Muscle of arm (tissue), 14 donors: ENCODE measurements at places on chromosomes 7 and 10.

DNA sequence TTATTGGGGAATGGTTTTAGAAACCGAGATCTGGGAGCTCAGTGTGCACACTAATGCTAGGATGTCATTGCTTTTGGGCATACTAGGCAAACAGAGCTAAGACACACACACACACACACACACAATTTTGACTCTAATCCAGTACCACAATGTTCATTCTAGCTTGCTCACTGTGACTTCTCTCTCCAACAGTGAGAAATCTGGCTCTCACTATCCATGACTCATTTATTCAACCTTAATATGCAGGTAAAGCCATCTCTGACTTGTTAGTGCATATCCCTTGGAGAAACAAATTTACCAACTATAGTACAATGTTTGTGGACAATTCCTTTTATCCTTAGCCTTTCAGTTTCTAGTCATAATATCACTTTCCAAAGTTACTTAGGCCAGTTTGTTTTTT is 5.9 kb upstream of the BMS1 start:
- DNase-seq, result no peak

GRCh38 chr10:35762311-35763030 is 120.4 kb upstream of the FZD8 start:
- DNase-seq, result no peak

GRCh38 chr7:90236721-90237289 is 8.2 kb upstream of the CFAP69 start:
- peak; percentile 35 for DNase-seq

GRCh38 chr7:51290702-51291540 is 25.7 kb downstream of the COBL start:
- DNase-seq, result no peak

DNA sequence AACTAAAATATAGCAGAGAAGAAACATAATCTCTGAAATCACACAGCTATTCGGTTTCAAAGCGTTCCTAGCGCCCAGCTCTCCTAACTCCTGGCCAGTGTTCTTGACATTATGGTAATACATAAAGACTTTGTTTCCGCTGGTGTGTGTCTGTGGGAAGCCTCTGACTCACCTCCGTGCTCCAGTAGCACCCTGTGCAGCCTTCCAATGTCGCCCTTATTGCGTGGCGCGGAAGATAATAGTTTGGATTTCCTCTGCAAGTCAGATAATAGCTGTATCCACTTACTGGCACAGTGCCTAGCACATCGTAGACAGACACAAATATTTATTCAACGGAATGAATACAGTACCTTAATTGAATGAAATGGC is 570 bp downstream of the BMS1 start:
- no peak for DNase-seq

DNA sequence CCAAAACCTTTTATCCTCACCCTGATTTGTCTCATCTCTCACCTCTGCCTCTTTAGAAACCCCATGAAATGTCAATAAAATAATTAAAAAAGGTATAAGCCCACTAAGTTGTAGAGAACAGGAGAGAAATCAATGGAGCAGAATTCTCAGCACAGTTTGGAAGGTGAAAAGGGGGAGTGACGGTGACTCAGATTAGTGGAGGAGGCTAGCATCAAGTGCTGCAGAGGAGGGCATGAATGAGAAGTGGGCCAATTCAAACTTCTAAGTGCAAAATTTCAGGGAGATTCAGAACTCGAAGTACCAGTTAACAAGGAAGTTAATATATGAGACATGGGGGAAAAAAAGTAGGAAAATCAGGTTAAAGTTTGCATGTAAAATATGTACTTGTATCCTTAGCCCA is 34.9 kb upstream of the ETV1 start:
- DNase-seq, result no peak

DNA sequence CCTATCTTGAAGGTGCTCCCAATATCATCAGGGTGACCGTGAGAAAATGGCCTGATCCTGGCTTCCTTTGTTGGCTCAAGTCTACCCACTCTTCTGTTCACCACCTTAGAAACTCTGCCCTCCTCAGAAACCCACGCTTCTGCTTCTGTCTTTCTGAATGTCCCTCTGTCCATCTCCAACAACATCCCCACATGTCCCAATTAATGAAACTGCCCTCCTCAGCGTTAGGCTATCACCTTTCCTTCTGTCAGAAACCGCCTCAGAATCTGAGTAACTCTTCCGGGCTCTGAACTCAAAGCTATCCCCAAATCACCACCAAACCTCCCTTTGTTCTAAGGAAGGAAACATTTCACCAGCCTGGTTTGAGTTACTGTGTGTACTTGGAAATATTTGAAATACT is 315.8 kb upstream of the ZNF32 start:
- no peak for DNase-seq

DNA sequence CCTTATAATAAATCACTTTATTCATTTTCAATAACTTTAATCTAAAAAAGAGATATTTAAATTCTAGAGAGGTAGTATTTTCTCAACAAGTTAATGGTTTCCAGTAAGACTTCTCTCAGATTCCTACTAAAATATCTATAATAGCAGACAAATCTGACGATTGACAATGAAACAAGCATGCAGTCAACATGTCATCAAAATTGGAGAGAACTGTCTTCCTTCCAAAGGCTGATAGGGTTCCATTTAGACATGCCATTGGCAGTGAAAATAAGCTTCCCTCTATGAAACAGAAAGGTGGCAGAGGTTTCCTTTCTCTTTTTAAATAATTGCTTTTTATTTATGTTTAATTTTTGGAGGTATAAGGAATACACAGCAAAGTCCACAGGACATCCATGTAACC is 217.1 kb downstream of the POM121L12 start:
- DNase-seq, result no peak

GRCh38 chr7:70416347-70416985 is 715.5 kb upstream of the GALNT17 start:
- DNase-seq, result no peak

- DNase-seq, result no peak
Measured at GRCh38 chr7:77561352-77561751, 24.3 kb downstream of the PTPN12 start.

GRCh38 chr10:45557275-45557905 is 115.2 kb downstream of the ZFAND4 start:
- no peak for DNase-seq

DNA sequence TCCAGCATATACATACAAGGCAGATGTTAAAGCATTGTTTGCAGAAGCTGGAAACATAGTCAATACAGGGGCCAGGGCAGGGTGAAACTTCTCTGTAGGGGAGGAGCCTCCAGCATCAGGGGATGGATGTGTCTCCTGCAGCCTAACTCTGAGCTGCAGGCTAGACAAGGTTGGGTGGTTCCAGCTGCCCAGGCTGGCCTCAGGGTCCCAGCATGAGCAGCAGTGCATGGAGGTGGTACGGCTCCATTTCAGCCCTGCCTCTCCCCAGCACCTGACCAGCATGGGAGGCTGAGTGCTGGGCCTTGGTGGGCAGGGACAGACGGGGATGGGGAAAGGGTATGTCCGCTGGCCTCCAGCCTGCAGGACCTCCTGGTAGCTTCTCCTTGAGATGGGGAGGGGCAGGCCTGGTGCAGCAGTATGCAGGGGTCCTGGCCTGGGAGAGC is 7.4 kb upstream of the TBRG4 start:
- DNase-seq, result no peak

DNA sequence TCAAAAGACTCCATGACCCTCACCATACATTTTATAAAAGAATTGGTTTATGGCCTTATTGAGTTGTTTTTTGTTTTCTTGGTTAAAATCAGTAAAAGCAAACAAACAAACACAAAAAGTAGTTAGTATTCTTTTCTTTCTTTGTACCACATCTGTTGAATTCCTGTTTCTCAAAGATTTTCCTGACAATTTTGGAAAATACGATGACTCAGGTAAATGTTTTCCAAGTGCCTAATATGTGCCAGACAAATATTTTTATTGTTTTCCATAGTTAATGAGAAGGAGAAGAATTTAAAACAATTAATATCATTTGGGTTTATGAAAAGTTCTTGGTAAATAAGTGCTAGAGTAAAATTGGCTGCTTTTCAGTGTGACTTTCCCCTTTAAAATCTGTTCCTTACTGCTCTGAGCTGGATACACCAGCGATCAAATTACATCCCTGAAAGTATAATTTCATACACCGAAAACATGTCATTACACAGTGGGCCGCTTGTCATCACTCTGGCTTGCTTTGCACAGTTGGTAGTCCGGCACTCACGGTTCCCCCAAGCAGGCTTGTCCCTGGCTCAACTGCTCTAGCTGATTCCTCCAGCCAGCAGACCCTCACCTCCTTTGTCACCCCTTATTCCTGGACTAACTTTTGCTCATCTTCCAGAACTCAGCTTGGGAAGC is 80.5 kb downstream of the TBXAS1 start:
- DNase-seq, result no peak

DNA sequence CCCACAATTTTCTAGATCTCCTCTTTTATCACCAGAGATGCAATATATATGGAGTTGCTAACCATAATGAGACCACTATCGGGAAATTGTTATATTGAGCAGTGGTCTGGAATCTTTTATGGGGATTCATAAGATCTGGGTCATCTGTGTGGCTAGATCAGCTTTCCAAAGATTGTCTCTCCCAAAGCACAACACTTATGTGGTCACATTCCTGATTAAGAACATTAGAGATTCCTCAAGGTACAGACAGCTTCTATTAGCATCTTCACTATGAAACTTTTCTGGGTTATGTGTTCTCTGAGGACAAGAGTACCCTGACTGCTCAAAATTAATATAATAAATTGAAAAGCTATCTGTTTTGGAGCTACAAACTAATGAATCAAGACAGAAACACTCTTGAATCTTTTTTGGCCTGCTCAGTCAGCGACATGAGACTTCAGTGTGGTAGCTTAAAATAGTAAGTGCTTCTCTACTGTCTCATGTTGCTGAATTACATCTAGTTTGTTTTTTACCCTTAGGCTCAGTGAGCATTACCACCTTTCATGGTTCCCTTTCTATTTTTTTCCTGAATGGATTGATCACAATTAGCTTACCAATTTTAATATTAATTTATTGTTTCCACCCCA is 42.6 kb upstream of the STRIP2 start:
- no peak for DNase-seq

GRCh38 chr7:131370523-131370968 is 42.9 kb downstream of the MKLN1 start:
- no peak for DNase-seq

DNA sequence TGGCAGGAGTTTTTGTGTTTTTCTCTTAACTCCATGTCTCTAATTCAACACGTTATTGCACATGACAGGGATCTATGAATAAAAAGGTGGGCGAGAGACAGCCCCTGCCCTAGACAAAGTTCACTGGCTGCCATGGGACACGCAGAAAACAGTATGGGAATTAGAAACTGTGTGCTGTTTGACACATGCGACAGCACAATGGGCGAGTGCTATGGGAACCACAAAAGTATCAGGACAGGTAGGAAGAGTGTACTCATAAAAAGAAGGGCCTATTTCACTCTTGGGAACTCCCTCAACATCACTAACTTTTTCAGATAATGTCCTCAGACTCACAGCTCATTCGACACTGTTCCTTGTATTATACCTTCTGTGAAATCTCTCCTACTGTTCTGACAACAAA is 45.7 kb downstream of the MINDY3 start:
- DNase-seq, result no peak

DNA sequence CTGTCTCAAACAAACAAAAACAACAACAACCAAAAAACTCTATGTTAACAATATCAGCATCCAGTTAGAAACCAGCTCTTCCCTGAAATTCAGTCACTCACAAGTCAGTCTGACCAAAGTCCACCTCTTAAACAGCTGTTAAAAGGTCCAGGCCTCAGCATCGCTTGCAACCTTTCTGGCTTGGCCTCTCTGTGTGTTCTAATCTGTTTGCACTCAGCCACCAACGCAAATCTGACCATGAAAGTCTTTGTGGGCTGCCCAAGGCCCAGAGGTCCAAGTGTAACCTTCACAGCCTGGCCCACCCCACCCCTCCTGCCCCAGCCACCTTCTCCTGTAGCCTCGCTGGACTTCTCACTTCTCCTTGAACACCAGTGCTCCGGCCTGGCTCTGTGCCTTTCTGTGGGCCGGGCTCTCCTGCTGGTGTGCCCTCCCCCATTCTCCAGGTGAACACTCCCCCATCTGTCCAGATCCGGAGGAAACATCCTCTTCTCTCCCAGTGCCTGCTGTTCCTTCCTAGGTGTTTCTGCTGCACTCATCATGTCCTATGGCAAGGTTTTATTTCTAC is 72.2 kb upstream of the EFCAB10 start:
- no peak for DNase-seq

DNA sequence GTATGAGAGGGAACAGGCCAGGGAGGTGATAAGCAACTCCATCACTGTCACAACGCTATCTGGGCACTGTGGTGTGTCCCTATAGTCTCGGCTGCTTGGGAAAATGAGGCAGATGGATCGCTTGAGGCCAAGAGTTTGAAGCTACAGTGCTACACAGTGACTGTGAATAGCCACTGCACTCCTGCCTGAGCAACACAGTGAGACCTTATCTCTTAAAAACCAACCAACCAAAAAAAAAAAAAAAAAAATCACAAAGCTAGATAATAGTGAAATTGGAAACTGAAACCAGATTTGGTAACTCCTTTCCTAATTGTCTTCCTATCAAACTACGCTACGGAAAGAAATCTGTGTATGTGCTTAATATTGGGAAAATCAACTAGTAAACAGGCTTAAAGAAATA is 14.1 kb downstream of the MICU1 start:
- no peak for DNase-seq

- DNase-seq, result no peak
Measured at GRCh38 chr10:112330162-112330561, 43.8 kb upstream of the ACSL5 start.

DNA sequence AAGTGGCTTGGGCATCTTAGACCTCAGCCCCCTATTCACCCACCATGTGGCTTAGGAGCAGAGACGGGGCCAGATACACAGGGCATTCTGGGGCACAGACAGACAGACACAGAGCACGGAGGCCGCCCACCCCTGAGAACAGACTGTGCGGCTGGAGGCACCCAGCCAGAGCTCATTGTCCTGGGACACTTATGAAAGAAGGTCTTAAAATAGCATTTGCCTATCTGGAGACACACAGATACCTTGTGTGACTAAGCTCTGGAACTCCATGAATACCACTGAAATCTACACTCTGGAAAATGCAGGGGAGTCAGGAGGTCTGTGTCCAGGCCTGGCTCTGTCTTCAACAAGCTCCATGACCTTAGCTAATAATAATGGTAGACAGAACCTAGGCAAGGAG is 41.4 kb upstream of the ADO start:
- no peak for DNase-seq

DNA sequence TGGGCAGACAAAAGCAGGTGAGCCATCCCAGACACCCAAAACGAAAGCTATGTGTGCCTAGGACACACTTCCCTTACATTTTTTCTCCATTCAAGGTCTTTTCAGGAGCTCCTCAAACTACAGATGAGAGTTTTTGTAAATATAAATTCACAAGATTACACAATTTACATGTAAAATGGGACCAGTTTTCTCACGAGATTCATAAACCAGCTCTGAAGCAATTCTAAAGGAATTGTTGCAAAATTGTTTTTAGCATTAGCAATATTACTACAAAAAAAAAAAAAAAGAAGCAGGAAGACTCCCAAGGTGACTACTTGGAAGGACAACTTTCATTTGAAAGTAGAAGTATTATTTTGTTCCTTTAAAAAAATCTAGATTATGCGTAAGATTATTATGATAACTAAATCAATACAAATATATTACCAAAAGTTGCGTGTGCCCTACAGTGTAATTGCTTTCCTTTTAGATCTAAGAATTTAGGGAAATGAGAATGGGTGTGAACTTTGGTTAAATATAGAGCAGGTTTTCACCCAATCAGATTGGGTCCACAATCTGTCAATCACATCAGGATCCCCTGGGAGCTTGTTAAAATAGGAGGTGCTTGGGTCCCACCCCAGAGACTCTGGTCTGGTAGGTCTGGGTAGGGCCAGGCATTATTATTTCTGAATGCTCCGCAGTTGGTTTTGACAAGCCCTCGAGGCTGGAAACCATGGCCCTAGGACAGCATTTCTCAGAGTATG is 72.2 kb downstream of the TBXAS1 start:
- DNase-seq, result no peak

- DNase-seq, result no peak
Measured at GRCh38 chr7:44748948-44749731, 493 bp downstream of the ZMIZ2 start.
